ENCODE measurements at places on chromosomes 1 and 21.

DNA sequence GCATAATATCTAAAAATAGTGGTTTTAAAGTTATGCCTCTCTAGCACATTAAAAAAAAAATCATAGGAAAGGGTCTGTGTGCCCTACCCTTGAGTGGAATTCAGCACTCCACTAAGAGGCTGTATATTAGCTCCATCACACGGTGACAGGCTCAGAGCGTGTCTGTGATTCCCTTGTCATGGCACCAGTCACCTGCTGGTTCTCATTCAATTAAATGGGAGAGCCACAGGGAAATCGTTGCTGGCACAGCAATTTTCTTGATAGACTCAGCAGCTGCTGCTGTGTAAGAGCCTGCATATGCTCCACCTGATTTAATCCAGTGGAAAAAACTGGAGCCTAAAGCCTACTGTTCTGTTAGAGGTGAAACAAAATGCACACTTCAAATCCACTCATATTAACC, 9.5 kb downstream of the ATP6V1G3 start:
- no peak for DNase-seq

GRCh38 chr1:56336982-56337381, 242.4 kb downstream of the PLPP3 start:
- DNase-seq: no peak

DNA sequence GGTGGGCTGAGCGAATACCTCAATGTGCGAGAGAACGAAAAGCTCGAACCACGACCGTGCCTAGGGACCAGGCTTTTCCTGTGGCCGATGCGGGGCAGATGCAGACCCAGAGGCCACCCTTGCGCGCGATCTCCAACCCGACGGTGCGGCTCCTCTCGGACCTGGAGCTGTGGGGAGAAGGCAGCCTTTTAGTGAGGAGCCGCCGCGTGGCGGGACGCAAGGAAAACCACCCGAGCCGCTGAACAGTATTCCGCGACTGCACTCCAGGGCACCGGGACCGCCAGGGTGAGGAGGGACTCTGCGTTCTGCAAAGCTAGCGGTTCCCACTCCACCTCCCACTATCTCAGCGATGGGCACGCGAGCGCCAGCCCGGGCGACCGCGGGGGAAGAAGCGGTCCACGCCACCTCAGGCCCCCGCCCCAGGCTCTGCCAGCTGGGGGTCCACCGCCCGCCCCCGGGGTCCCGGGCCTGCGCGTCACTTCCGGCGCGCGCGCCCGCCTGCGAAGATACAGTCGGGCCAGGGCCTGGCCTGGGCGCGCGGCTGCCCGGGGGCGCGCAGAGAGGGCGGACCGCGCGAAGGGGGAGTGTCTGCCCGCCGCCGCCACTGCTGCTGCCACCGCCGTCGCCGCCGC, 66.5 kb upstream of the PRKACB start:
- DNase-seq: peak; percentile 84

GRCh38 chr1:169680377-169681019, 30.9 kb downstream of the SELL start:
- DNase-seq: no peak

DNA sequence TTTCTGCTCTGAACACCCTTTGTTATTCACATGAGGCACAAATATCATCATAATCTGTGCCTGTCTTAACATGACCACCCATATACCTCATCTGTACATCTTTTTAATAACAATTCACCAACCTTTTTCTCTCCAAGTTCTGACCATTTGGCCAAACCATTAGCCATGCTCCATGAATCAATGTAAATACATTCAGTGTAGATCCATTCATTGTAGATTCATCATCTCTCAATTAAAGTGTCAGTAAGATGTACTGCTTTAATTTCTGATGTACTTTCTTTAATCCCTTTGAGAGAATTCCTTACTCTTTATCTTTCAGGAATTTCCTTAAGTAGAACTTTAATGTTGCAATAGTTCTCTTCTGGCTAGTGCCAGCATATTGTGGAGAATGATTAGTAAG, 126.2 kb upstream of the LRRC7 start:
- DNase-seq: no peak

GRCh38 chr1:72946903-72947499, 664.7 kb upstream of the NEGR1 start:
- no peak for DNase-seq

DNA sequence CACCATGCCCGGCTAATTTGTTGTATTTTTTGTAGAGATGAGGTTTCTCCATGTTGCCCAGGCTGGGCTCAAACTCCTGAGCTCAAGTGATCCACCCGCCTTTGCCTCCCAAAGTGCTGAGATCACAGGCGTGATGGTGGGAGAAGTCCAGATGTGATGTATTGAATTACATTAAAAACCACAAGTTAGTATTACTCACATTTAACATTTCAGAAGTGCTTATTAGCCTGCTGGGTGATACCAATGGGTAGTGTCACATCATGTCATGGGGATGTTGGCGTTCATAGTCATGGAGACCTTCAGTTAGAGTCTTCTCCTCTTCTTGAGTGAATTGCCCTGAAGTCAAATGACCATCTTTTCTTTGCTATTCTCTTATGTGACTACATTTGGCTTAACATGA, 63.6 kb upstream of the VAMP3 start:
- no peak for DNase-seq

GRCh38 chr1:38858833-38859560, 575 bp downstream of the RRAGC start:
- peak; percentile 67 for DNase-seq

DNA sequence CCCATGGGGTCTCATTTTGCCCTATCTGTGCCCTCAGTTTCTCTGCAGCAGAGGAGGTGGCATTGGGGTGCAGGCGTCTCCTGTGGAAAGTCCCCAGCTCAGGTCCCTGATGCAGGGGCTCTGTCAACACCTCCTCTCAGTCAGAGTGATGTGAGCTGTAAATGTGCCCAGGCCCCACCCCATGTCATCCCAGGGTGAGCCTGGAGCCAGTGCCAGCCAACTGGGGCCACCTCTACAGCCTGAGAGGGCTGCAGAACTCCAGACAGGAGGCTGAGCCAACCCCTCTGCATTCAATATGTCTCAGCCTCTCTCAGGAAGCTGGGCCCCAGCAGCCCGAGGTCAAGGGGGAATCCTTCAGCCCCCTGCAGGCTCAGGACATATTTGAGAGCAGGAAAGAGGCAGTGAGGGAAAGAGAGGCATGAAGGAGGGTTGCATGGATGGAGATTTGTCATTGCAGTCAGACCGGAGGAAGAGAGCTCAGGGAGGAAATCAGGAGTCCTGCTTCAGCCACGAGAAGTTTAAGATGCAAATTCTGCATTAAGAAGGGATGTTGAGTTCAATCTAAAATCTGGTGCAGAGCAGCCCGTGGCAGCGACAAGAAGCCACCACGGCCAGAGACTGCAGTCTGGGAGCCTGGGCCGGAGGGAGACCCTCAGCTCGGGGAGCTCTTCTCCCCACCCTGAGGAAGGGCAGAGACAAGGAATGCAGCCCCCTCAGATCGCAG, 288.2 kb upstream of the VAMP3 start:
- no peak for DNase-seq

GRCh38 chr1:46747683-46748288, 28.9 kb upstream of the EFCAB14 start:
- DNase-seq: peak; percentile 10

DNA sequence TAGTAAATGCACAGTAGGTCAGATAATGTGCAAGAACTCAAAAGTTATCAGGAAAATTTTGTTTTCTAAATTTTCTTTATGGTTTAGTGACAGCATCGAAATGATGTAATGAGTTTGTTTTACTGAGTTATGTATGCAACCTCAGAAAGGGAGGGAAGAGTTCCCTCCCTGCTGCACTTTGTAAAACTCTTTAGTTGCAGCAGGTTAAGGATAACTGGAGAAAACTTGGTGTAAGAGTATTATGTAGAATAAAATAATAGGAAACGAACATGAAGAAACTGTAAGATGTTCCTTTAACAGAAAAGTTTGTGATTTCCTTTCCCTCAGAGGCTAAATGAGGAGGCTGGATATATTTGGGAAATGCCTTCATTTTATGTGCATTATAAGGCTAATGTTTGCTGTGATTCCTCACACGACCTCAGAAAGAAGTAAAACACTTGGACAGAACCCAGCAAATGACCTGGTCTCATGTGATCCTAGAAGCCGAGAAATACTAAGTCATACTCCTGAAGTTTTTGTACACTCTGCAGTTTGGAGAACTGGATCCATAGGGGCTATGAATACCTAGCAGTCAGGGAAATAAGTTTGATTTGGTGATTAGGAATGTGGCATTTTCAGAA, 35.4 kb downstream of the ADGRL2 start:
- no peak for DNase-seq

DNA sequence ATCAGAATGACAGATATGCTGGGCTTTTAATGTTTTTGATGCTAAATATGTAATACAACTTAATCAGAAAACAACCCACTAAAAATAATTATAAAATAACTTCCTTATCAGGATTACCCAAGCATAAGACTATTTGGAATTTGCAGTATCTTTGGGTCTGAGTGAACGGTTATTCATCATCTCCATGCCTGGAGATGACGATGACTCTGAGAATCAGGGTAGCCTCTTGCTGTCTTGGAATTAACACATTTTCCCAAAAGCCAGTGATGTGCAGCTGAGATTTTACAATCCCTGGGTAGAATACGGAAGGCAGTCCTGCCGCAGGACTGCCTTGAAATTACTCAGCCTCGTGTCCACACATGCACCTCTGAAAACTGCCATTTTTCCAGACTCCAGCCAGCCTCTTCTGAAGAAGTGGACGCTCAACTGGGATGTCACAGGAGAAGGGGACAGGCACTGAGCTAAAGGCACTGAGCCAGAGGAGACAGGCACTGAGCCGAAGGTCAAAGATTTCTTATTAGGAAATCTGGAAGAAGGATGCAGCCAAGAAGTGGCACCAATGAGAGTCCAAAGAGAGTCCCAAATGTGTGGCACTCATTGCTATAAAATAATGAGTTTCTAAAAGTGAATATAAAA, 85.5 kb downstream of the PGBD5 start:
- no peak for DNase-seq

- no peak for DNase-seq
Observed at GRCh38 chr1:190476321-190476720, 1.3 kb downstream of the BRINP3 start.

- no peak for DNase-seq
Observed at GRCh38 chr1:67440339-67440738, 10.1 kb upstream of the SERBP1 start.

GRCh38 chr1:89703469-89703868, 70.5 kb downstream of the LRRC8C start:
- no peak for DNase-seq

DNA sequence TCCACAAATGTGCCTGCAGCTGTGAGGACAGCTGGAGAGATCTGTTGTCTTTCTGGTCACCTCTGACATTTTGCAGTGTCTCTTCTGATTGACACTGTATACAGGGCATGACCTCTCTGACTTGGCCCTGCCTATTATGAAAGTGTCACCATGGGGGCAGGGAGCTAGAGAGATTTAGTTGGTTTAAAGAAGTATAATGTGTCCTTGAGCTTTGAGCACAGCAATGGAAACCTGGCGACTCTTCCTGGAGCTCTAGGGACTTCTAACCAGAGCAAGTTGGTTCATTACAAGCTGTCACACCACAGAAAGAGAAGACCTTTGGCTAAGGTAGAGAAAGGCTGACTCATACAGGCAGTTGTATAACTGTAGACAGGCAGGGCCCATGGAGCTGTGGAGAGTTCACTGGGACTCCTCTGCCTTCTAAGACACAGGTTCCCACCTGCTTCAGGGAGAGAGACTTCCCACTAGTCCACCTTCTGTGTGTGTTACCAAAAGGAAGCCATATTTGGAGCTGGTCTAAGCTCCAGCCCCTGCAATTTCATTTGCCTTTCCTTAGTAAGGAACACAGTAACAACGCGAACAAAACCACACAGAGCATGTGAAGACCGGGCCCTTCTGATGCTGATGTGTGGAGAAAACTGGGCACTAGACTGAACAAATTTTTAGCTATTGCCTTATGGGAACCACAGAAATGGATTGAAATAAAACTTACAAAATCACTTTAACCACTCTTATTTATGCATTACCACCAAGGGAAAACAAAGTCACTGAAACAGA, 90.5 kb upstream of the ADAR start:
- DNase-seq: peak; percentile 30

GRCh38 chr1:238476841-238477240, 586.1 kb upstream of the ZP4 start:
- no peak for DNase-seq

- no peak for DNase-seq
Observed at GRCh38 chr1:90067194-90067931, 72.5 kb downstream of the ZNF326 start.

DNA sequence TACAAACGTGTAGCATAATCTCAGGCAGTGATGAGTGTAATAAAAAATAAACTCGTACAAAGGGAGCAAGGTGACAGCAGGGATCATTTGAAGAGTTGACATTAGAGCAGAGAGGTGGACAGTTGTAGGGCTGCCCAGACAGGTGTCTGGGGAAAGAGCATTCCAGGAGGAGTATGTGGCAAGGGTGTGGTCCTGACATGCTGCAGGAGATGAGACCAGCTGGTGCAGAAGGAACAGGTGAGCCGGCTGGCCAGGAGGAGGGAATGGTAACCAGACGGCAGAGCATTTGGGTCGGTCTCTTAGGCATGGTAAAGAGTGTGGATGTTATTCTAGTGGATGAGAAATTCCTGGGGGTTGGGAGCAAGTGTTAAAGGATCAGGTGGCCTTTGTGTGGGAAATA, 306.3 kb downstream of the LMX1A start:
- no peak for DNase-seq

DNA sequence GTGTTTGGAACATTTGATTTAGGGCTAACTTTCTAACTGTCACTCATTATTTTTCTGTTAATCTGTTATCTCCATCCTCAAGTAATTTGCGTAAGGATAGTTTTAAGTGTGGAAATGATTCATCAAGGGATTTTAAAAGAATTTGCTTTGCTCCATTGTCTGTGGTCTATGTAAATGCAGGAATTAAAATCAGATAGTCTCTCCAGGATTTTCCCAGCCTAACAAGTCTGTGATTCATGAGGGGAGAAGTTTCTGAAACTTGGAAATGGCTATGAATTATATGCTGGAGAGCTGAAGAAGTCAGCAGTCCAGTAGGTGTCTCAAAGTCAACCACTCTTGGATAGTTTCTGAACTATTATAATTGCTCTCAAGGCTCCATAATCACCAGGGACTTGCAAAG, 264.5 kb downstream of the MRPL39 start:
- DNase-seq: no peak

DNA sequence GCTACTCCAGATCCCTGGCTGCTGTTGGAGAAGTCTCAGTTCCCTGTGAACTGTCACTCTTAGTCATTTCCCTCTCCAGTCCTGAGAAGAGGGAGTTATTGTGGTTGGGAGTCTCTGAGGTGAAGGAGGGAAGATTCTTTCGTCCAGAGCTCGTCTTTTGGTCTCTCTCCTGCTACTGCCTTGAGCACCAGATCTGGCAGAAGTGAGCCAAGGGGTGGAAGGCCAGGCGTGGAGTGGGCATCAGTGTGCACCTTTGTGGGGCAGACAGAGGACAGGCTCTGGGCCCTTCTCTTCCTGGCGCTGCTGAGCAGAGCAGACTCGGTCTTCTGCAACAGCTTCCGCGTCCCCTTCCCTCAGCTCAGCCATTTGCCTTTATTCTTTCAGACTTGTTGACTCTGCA, 19.1 kb downstream of the CLCN6 start:
- DNase-seq: no peak

All from activated CD4-positive, alpha-beta T cell treated with anti-CD3 and anti-CD28 coated beads, Interleukin-2, Interleukin-6, amounts not matched to agents 100 ng/mL and 50 ng/mL, durations not matched to agents 16 hours and 8 hours (primary cell).